ENCODE measurements at places on chromosomes 7 and 10.

GRCh38 chr7:48428091-48428684 is 256.9 kb downstream of the ABCA13 start:
- DNase-seq = no peak

- DNase-seq = no peak
These were observed 65.5 kb upstream of the CREB5 start for GRCh38 chr7:28346676-28347363.

DNA sequence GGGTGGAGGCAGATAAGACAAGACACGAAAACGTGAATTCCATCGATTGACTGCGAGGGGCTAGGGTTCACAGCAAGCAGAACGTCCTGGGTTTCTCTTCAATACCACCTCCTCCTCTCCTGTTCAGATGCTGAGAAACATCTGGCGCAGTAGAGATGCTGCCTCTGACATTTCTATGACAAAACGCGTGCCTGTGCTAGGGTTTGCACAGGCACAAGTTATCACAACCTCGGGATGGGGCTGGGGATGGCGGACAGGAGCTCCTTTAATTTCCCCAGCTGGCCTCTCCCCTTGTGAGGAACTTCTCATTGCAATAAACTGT is 99.8 kb upstream of the SVIL start:
- no peak for DNase-seq

DNA sequence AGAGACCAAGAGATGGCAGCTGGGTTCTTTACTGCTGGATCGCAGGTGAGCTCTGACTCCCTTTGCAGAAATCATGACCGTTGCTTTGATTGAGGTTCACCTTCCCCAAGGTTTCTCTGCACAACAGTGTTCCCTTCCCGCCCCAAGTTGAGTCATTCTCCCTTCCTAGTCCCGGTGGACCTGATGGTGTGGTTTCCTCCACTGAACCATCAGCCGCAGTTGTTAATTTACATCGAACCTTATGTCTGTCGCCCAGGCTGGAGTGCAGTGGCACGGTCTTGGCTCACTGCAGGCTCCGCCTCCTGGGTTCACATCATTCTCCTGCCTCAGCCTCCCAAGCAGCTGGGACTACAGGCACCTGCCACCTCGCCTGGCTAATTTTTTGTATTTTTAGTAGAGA is 5.8 kb downstream of the ZSCAN25 start:
- no peak for DNase-seq

- DNase-seq = peak; percentile 5
These were observed 9.0 kb upstream of the DLX6 start for GRCh38 chr7:96996111-96996957.

DNA sequence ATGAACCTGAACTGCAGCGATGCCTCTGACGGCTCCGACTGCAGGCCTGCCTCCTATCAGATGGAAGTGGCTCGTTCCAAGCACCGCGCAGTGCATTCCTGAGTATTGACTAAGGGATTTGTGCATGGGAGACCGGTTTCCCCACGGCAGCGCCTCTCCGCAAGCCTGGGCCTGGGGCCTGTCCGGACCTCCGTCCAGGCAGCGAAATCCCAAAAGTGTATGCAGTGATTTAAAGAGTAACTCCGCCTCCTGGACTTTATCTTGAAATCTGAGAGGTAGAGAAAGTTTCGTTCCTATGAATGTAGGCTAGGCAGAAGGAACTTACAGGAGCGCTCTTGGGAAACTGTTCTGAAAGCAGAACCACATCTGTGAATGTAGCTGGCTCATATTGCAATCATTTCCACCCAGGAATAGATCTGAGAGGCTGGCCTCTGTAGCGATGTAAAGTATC is 106.2 kb upstream of the CELF2 start:
- DNase-seq = peak; percentile 80

DNA sequence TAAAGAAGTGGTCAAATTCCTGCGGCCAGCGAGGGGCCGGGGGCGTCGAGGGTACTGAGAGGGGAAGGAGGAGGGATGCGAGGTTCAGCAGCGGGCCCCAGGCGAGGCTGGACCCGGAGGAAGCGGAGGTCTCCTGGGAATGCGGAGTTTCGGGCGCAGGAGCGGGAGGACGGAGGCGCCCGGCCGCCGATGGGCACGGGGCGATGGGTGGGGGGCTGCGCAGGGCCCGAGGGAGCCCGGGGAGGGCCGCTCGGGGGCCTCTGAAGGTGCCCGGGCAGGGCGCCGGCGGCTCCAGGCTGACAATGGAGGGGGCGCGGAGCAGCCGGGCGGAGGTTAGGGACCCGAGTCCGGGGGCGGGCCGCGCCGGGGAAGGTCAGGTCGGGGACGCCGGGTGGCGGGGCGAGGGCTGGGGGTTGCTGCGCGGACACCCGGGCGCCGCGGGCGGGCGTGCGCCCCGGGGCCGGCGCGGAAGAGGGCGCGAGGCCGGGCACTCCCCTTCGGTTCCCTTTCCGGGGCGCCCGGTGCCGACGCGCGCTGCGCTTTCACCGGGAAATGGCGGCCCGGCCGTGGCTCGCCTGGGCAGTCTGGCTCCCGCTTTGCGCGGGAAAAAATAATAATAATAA is 683 bp downstream of the MACROH2A2 start:
- DNase-seq = peak; percentile 39

Measured in AG08396 (cell line).